Left hindlimb (tissue), 1 donor: ENCODE measurements at places on chromosomes 7 and 10.

GRCh38 chr7:155725006-155725355 is 80.5 kb downstream of the RBM33 start:
- DNase-seq: no peak

DNA sequence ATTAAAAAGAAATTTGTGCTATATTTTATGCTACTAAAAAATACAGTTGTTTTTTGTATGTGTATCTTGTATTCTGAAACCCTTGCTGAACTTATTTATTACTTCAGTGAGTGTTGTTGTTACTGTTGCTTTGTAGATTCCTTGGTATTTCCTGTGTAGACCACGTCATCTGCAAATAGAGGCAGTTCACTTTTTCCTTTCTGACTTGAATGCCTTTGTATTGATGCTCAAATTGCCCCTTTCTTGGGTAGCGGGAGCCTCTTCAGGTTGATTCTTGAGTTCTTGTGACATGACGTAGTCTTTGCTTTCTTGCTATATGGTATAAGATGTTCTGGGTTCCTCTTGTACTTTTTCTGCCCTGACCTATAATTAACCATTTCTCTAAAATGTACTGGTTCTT is 504.1 kb downstream of the SDK1 start:
- DNase-seq: no peak

DNA sequence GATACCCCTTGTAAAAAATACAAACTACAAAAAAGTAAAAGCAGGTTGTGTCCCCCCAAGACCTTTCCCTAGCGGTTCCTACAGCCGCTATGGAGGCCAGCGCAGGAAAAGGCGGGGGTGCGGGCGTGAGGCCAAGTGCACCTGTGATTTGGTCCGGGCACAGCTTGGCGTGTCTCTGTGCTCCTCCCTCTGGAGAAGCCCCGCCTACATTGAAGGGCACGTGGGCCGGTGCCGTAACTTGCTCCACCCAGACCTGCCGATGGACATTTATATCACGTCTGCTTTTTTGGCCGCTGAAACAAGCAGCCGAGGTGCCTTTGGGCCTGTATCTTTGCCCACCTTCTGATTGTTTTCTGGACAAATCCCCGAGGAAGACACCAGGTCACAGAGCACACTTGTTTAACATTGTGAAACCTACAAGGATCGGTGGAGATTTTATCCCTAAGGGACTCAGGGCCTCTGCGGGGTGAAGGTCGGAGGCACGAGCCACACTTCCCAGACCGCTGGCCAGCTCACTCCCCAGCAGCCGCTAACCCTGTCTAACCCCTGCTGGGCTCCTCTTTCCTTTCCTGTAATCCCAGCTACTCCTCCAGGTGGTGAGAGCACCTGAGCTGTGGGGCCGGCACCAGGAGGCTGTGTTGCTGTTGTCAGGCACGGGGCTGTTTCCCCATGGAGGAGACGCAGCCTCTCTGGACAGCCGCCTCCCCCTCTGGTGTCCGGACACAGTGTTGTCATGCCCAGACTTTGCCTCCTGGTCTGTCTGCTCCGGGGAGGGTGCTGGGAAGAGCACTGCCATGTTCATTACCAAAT is 18.8 kb upstream of the INPP5A start:
- DNase-seq: no peak

DNA sequence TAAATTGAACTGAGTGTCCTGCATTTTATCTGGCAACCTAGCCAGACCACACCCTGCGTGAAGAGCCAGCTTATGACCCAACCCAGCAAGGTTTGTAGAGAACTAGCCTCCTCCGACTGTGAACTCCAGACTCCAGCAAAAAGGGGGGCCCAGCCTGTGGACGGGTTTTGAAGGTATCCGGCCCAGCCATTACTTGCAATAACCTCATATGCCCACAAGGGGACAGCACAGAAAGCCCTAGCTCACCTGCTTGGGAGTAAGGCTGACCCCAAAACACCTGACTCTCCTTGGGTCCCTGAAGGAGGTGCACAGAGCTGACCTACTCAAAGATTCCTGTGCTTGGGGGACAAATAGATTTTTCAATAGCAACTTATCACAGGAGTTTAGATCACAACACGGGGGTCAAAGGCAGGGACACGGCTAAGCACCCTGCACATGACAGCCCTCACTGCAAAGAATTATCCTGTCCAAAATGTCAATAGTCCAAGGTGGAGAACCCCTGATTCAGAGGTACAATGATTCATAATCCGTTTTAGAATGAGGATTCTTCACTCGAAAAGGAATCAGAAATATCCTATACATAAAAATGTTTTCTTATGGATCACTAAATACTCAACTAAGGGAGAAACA is 4.6 kb downstream of the TRPV6 start:
- DNase-seq: no peak

DNA sequence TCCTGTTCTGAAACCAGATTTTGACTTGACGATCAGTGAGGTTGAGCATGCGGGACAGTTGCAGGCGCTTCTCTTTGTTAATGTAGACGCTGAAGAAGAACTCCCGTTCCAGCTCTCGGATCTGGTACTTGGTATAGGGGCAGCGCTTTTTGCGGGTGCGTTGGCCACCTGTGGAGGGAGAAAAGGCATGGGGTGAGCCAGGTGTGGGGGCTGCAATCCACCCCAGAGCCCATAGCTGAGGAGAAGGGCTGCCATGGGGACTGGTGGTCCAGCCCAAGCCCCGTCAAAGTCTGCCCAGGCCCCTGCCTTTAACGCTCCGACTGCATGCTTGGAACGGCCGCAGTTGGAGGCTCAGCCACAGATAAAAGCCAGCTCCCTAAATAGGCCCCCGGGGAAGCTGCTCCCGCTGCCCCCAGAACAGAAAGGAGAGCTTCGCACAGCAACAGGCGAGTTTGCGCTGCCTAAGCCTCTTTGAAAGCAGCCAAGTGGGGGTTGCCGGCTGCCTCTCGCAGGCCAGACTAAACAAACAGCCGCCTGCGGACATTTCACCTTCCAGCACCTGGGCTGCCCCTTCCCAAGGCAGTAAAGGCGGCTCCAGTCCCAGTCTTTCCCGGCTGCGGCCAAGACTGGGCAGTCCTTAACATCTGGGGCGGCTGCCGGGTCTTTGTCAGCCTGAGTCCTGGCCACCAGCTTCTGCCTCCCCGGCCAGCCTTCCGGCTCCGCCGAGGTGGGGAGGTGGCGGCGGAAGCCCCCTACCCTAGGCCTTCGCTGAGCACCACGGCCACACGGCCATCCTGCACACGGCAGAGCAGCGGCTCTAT is 2.0 kb downstream of the HOXA11 start:
- DNase-seq: peak; percentile 70
